A549 treated with AZD2906 at 1 μM for 4 hours (cell line): ENCODE measurements at places on chromosomes 7 and 10. TPM values are rescaled to one million over a fixed set of nuclear protein-coding genes. Genes with fewer than 3 reads are reported as not detected.

The NAMPT gene
- total RNA-seq = 108 to 208 TPM (median 118 TPM) in 5 replicates

The UPK3B gene
- total RNA-seq = 11.5 to 19.9 TPM (median 17.5 TPM) in 5 replicates

The SCART1 gene
- 0.10 to 0.32 TPM (median 0.20 TPM) in 5 replicates for total RNA-seq

The PIK3AP1 gene
- total RNA-seq = 0.55 to 0.90 TPM (median 0.58 TPM) in 5 replicates

The C10orf88 gene
- 7.2 to 8.7 TPM (median 7.8 TPM) in 5 replicates for total RNA-seq

The SPDYE2 gene
- not detected in 5 replicates for total RNA-seq

The IL2RA gene
- total RNA-seq = not detected in 5 replicates

The HOXA6 gene
- total RNA-seq = 1.1 to 1.8 TPM (median 1.4 TPM) in 5 replicates

The MMD2 gene
- not detected in 5 replicates for total RNA-seq

The ANKRD1 gene
- total RNA-seq = 29.0 to 52.3 TPM (median 41.3 TPM) in 5 replicates

The NEURL1 gene
- total RNA-seq = 0.49 to 0.97 TPM (median 0.55 TPM) in 5 replicates

The ENTPD7 gene
- total RNA-seq = 7.0 to 11.7 TPM (median 8.6 TPM) in 5 replicates

The STAG3 gene
- 0.14 to 0.42 TPM (median 0.18 TPM) in 5 replicates for total RNA-seq

The GRM8 gene
- total RNA-seq = 0.05 to 0.07 TPM in 2 of 5 replicates, not detected in the others

The GPER1 gene
- total RNA-seq = 1.4 to 2.0 TPM (median 1.8 TPM) in 5 replicates

The DRGX gene
- total RNA-seq = 0.02 to 0.03 TPM in 2 of 5 replicates, not detected in the others

The ANKRD61 gene
- 0.51 to 0.78 TPM (median 0.71 TPM) in 5 replicates for total RNA-seq

The RAB19 gene
- not detected in 5 replicates for total RNA-seq

The NEUROD6 gene
- total RNA-seq = not detected in 5 replicates

The PTPRE gene
- 3.5 to 5.3 TPM (median 5.2 TPM) in 5 replicates for total RNA-seq

The SLC18A3 gene
- not detected in 5 replicates for total RNA-seq

The SPRN gene
- 0.30 to 0.39 TPM (median 0.32 TPM) in 5 replicates for total RNA-seq

The CCL26 gene
- total RNA-seq = 7.7 to 10.9 TPM (median 7.9 TPM) in 5 replicates

The FZD1 gene
- 2.2 to 2.5 TPM (median 2.3 TPM) in 5 replicates for total RNA-seq

The ACSL5 gene
- total RNA-seq = 0.25 to 0.60 TPM (median 0.33 TPM) in 5 replicates

The ZNF467 gene
- total RNA-seq = 0.92 to 1.6 TPM (median 1.2 TPM) in 5 replicates

The RNF32 gene
- total RNA-seq = 0.58 to 1.5 TPM (median 1.3 TPM) in 5 replicates

The AKR1B15 gene
- 24.4 to 37.9 TPM (median 33.8 TPM) in 5 replicates for total RNA-seq

The STYXL1 gene
- total RNA-seq = 39.7 to 49.3 TPM (median 44.6 TPM) in 5 replicates

The AOAH gene
- total RNA-seq = 0.09 TPM in 1 of 5 replicates, not detected in the others

The TIAL1 gene
- 84.0 to 93.2 TPM (median 87.9 TPM) in 5 replicates for total RNA-seq

The HMX2 gene
- total RNA-seq = 0.07 to 0.17 TPM (median 0.08 TPM) in 3 of 5 replicates, not detected in the others

The SUFU gene
- 5.8 to 6.9 TPM (median 6.7 TPM) in 5 replicates for total RNA-seq

The PVRIG gene
- total RNA-seq = 0.05 TPM in 1 of 5 replicates, not detected in the others

The TSPAN12 gene
- total RNA-seq = 0.25 to 0.48 TPM (median 0.34 TPM) in 5 replicates

The NUDT13 gene
- 2.6 to 3.0 TPM (median 2.9 TPM) in 5 replicates for total RNA-seq

The EPHB4 gene
- total RNA-seq = 38.4 to 43.1 TPM (median 40.6 TPM) in 5 replicates

The MNX1 gene
- 3.2 to 4.8 TPM (median 4.8 TPM) in 5 replicates for total RNA-seq

The FAM237B gene
- 0.02 to 0.10 TPM (median 0.05 TPM) in 5 replicates for total RNA-seq

The DNAH11 gene
- 0.10 to 0.33 TPM (median 0.16 TPM) in 5 replicates for total RNA-seq

The RAB18 gene
- total RNA-seq = 70.6 to 87.1 TPM (median 80.7 TPM) in 5 replicates

The RALA gene
- 27.3 to 35.7 TPM (median 31.1 TPM) in 5 replicates for total RNA-seq

The FAM25G gene
- total RNA-seq = 0.73 to 1.2 TPM (median 0.90 TPM) in 4 of 5 replicates, not detected in the other

The AKR1C2 gene
- total RNA-seq = 3,370 to 4,443 TPM (median 3,626 TPM) in 5 replicates

The FAM53B gene
- total RNA-seq = 11.4 to 13.6 TPM (median 13.3 TPM) in 5 replicates

The ZFAND4 gene
- total RNA-seq = 3.9 to 5.0 TPM (median 4.7 TPM) in 5 replicates

The STEAP1B gene
- 0.07 to 0.19 TPM (median 0.12 TPM) in 4 of 5 replicates, not detected in the other for total RNA-seq

The SPDYE8 gene
- not detected in 5 replicates for total RNA-seq

The OPALIN gene
- not detected in 5 replicates for total RNA-seq
